Cardiac fibroblast (primary cell): ENCODE measurements at places on chromosomes 4 and X.

DNA sequence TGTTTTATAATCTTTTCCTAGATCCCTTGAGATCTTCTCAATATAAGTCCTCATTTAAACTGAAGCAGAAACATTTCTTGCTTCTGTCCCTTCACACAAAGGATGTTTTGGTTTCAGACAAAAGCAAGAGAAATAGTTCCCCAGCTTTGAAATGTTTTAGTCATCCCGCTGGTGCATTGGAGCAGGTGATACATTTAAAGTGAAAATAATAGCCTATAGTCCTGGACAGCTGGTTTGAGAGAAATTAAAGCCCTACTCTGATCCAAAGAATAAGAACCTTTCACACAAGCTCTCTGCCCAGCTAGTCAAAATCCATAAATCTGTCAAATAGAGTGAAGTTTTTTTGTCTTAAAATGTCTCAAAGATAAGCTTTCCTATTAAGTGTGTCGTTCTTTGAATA lies 79.4 kb downstream of the LUZP4 start:
- no peak for DNase-seq

- DNase-seq: no peak
Measured at GRCh38 chrX:12824944-12825343, 33.7 kb downstream of the PRPS2 start.

- no peak for DNase-seq
Measured at GRCh38 chr4:105992641-105993305, 97.5 kb downstream of the NPNT start.

- DNase-seq: no peak
Measured at GRCh38 chrX:23494741-23495140, 160.1 kb downstream of the PTCHD1 start.

GRCh38 chr4:138977524-138977923 lies 38.1 kb upstream of the NOCT start:
- DNase-seq: no peak
